ENCODE measurements at places on chromosomes 4 and X.
A peak's percentile ranks its signal among the peaks of the same experiment; 100 is the strongest.

DNA sequence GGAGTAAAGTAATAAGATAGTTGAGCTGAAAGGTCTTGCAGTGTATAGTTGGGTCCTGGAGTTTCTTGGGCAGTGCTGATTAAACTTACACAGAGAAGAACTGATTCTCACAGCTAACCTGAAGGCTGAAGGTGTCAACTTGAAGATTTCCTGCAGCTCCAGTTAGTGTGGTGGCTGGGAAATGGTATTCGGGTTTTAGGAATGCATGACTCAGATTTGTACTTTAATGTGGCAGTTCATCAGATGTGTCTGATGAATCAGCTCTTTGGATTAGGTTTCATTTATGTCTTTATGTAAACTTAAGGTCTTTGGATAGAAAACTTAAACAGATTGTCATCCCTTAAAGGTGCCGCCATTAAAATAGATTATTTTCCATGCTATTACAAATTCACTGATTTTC is 200.0 kb downstream of the IL1RAPL1 start:
- no peak overlapping the region for H3K4me3 ChIP-seq
- no peaks in the 10 kb centered on the region for H3K36me3 ChIP-seq
- no peaks in the 10 kb centered on the region for H3K27me3 ChIP-seq
- DNase-seq, result no peak
- no peaks in the 10 kb centered on the region for H3K4me1 ChIP-seq
- H3K27ac ChIP-seq, result no peak overlapping the region

GRCh38 chrX:73563738-73564068 is 706 bp downstream of the CHIC1 start:
- H3K4me1 ChIP-seq, result no peaks in the 10 kb centered on the region
- peak overlapping the region; percentile 78 for H3K4me3 ChIP-seq
- peak overlapping the region; percentile 70 for H3K27ac ChIP-seq
- DNase-seq, result no peak

DNA sequence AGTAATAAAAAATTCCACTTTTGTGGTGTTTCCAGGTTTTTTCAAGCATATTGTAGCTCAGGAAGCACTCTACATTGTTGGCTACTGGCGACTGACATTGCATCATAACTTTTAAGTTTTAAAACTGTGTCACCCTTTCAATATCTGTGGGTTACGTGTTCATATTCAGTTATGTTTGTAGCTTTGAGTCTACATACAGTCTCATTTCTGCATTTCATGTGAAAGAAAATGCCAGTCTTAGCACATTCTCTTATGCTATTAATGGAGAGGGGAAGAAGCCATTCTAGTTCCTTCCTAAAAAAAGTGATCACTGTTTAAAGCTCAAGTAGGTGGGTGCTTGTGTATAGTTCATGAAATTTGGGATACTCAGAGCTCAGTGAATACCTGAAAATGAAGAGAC is 38.1 kb downstream of the DIAPH2 start:
- no peaks in the 10 kb centered on the region for H3K36me3 ChIP-seq
- no peak for DNase-seq
- H3K4me3 ChIP-seq, result no peak overlapping the region
- no peaks in the 10 kb centered on the region for H3K27me3 ChIP-seq

DNA sequence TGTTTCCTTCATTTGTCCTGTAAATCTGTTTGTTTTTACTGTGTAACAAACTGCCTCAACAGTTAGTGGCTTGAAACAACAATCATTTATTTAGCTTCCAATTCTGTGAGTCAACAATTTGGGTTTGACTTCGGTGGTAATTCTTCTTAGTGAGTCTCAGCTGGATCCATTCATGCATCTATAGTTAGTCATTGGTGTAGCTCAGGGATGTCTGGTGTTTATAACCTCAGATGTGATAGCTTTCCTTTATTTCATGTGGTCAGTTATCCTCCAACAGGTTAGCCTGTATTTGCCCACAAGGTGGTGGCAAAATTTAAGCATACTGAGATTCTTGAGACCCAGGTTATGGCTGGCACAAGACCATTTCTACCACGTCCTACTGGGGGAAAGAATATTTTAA is 1267.2 kb downstream of the RAPGEF2 start:
- no peak overlapping the region for H3K4me3 ChIP-seq
- H3K4me1 ChIP-seq, result no peaks in the 10 kb centered on the region
- H3K27me3 ChIP-seq, result no peaks in the 10 kb centered on the region
- no peak for DNase-seq
- H3K27ac ChIP-seq, result no peak overlapping the region
- no peaks in the 10 kb centered on the region for H3K36me3 ChIP-seq

DNA sequence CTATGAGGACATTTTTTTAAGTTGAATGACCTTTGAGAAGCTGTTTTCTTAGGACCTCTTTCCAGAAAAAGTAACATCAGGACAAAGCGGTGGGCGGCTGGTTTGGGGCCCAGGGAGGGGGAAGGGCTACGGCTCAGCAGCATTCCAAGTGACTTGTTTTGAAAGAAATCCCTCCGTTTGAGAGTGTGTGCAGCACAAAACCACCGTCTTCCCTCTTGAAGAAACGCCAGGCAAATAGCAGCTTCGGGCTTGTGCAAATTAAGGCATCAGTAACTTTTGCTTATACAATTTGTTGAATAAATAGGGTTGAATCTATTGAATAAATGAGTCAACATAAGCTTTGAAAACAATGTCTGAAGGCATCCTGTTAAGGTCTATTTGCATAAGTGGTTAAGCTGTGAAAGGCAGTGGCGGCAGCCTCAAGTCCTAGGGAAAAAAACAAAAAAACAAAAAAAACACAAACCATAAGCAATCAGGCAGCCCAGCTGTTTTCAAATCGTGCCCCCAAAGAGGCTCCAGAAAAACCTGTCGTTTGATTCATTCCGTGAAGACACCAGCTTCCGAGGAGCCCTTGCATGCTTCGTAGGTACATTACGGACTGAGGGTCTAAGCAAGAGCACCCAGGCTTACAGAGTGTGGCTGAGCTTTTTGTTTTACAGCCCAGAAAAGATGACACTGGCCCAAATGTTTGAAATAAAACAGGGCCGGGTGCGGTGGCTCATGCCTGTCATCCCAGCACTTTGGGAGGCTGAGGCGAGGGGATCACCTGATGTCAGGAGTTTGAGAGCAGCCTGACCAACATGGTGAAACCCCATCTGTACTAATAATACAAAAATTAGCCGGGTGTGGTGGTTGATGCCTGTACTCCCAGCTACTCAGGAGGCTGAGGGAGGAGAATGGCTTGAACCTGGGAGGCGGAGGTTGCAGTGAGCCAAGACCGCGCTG is 103.7 kb downstream of the CRLF2 start:
- no peak overlapping the region for H3K27ac ChIP-seq
- no peaks in the 10 kb centered on the region for H3K4me1 ChIP-seq
- peaks cover 8% of the 10 kb centered on the region for H3K27me3 ChIP-seq
- no peak overlapping the region for H3K4me3 ChIP-seq

- H3K4me1 ChIP-seq, result no peaks in the 10 kb centered on the region
- DNase-seq, result no peak
- H3K27me3 ChIP-seq, result no peaks in the 10 kb centered on the region
- no peak overlapping the region for H3K27ac ChIP-seq
Measured at GRCh38 chr4:99847362-99847976, 30.8 kb downstream of the DAPP1 start.

- no peaks in the 10 kb centered on the region for H3K4me1 ChIP-seq
- H3K4me3 ChIP-seq, result no peak overlapping the region
- no peak for DNase-seq
- no peak overlapping the region for H3K27ac ChIP-seq
Measured at GRCh38 chr4:25449270-25449669, 72.2 kb downstream of the ANAPC4 start.

- no peak overlapping the region for H3K4me3 ChIP-seq
- DNase-seq, result peak; percentile 59
- H3K27me3 ChIP-seq, result no peaks in the 10 kb centered on the region
Measured at GRCh38 chr4:7324651-7325121, 110.0 kb downstream of the PSAPL1 start.

- H3K4me1 ChIP-seq, result no peaks in the 10 kb centered on the region
- no peaks in the 10 kb centered on the region for H3K27me3 ChIP-seq
- no peak for DNase-seq
- H3K27ac ChIP-seq, result no peak overlapping the region
- peaks cover 7% of the 10 kb centered on the region for H3K36me3 ChIP-seq
Measured at GRCh38 chr4:146500216-146500615, 21.5 kb downstream of the SLC10A7 start.

DNA sequence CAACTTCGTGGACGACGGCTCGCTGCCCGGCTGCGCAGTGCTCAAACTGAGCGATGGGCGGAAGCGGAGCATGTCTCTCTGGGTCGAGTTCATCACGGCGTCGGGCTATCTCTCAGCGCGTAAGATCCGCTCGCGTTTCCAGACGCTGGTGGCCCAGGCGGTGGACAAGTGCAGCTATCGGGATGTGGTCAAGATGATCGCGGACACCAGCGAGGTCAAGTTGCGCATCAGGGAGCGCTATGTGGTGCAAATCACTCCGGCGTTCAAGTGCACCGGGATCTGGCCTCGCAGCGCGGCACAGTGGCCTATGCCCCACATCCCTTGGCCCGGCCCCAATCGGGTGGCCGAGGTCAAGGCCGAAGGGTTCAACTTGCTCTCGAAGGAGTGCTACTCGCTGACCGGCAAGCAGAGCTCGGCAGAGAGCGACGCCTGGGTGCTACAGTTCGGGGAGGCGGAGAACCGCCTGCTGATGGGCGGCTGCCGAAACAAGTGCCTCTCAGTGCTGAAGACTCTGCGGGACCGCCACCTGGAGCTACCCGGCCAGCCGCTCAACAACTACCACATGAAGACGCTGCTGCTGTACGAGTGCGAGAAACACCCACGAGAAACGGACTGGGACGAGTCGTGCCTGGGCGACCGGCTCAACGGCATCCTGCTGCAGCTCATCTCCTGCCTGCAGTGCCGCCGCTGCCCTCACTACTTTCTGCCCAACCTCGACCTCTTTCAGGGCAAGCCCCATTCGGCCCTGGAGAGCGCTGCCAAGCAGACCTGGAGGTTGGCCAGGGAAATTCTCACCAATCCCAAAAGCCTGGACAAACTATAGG is 1.5 kb downstream of the MAB21L2 start:
- H3K27ac ChIP-seq, result peak overlapping the region; percentile 19
- peak; percentile 59 for DNase-seq
- H3K4me1 ChIP-seq, result peaks cover 32% of the 10 kb centered on the region
- H3K27me3 ChIP-seq, result no peaks in the 10 kb centered on the region
- H3K36me3 ChIP-seq, result no peaks in the 10 kb centered on the region

DNA sequence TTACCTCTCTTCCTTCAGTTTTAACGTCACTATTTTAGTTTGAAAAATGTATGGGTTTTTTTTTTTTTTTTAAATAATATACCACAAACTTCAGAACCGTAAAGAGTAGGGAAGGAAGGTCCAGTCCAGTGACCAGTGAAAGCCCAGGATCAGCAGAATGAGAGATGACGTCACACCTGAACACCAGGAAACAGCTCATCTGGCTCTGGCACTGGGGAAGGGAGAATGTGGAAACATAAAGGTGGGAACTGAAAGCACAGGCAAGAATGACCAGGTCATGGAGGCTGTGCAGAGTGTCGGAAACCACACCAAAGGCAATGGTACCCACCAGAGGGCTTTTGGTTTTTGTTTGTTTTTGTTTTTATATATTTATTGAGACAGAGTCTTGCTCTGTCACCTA is 141.2 kb downstream of the DHX15 start:
- no peak overlapping the region for H3K27ac ChIP-seq
- no peaks in the 10 kb centered on the region for H3K4me1 ChIP-seq
- no peak for DNase-seq
- no peak overlapping the region for H3K4me3 ChIP-seq
- H3K27me3 ChIP-seq, result peaks cover 27% of the 10 kb centered on the region

GRCh38 chrX:48927736-48928382 is 9.0 kb upstream of the PIM2 start:
- no peak overlapping the region for H3K4me3 ChIP-seq
- DNase-seq, result no peak
- H3K4me1 ChIP-seq, result no peaks in the 10 kb centered on the region
- H3K36me3 ChIP-seq, result peaks cover 20% of the 10 kb centered on the region

DNA sequence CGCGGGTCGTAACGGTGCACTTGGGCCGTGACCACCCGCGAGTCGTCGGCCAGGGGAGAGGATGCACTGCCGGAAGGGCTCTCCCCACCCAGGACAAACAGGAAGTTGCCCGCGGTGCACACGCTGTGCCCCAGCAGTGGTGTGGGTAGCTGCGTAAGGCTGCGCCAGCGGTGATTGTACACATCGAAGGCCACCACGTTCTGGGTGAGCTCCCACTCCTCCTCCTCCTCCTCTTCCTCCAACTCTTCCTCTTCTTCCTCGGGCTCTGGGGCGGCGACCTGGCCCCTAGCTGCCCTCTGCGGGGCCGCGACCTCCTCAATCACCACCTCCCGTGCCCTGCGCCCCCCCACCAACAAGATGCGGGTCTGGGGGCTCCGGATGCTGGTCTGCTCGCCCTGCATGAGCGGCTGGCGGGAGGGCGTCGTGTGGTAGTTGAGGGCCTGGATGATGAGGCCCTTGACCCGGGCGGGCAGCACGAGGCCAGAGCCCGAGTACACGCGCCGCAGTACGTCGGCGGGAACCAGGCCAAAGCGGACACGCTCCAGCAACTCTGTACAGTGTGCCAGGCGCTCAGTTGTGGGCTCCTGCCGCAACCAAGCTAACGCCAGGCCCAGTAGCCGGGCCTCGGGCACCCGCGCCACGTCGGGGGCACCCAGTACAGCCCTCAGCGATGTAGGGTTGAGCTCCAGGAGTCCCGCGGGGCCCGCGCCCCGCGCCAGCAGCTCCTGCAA is 1.4 kb downstream of the KLHL34 start:
- no peaks in the 10 kb centered on the region for H3K27me3 ChIP-seq
- H3K36me3 ChIP-seq, result no peaks in the 10 kb centered on the region
- no peaks in the 10 kb centered on the region for H3K4me1 ChIP-seq
- no peak overlapping the region for H3K4me3 ChIP-seq

GRCh38 chr4:111330786-111331185 is 707.9 kb upstream of the PITX2 start:
- DNase-seq, result no peak
- no peaks in the 10 kb centered on the region for H3K4me1 ChIP-seq
- no peaks in the 10 kb centered on the region for H3K27me3 ChIP-seq
- no peak overlapping the region for H3K27ac ChIP-seq
- H3K4me3 ChIP-seq, result no peak overlapping the region

DNA sequence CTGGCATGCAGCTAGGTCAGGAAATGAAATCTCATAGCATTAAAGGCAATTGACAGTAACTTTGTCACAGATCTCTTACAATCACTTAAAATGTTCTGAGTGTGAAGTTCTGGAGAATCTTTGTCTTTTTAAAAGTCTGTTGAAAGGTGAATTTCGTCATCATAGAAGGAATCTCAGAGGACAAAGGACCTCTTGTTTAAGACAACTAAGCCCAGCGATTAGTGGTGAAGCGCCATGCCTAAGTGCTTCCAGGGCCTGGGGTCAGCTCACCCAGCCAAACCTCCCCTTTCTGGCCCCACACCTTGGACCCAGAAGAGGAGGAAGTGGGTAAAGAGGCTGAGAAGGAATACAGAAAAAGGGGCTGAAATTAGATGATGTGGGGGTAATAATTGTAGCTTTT is 8.5 kb downstream of the FRMD7 start:
- no peak overlapping the region for H3K4me3 ChIP-seq
- no peak overlapping the region for H3K27ac ChIP-seq
- no peak for DNase-seq
